ENCODE measurements at places on chromosomes 1 and 21.

- no peak for DNase-seq
Observed at GRCh38 chr1:195481293-195481692, 1126.9 kb downstream of the KCNT2 start.

DNA sequence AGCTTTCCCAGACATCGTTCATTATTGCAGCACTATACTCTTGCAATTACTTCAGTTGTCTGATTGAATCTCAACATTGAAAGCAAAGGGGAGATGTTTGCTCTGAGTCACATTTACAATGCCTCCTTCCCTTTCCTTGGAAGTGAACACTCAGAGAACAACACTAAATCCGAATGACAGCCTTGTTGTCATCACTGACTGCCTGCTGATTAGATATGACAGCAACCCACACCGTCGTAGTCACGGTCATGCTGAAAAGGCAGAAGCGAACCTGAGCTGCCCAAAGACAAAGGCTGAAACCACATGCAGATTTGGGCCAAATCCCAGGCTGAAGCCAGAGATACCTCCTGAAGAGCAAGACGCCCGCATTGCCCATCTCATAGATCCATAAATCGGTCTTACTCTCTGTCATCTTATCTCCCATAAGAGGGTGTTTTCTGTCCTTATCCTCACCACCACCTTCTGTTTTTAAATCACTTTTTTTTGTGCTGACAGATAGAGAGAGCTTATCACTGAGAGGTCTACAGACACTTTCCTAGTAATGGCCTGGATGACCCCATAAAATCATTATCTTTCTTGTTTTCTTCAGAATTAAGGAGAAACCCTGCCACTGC lies 47.5 kb downstream of the TMCO4 start:
- no peak for DNase-seq

DNA sequence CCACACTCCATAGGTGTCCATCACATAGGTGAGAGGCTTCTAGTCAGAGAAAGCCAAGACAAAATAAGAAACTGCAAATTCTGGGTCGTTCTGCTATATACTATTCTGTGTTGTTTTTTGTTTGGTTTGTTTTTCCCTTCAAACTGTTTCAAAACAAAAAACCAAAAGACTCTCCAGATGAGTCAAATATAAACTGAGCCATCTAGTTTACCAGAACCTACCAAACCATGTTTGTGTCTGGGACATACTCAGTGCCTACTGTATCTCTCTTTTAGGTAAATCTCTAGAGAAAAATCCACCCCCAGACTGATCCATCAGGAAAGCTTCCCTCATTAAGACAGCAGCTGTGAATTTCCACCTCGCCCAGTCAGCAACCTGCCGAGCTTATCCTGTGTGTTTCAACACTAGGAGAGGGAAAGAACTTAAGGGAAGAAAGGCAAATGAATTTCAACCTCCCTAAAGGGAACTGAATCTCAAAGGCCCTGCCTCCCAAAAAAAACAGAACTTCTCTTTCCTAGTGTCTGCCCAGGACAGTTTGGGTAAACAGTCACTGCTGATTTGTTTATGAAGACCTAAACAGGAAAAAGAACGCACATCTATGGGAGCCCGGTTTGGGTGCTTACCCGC lies 17.2 kb downstream of the PPT1 start:
- DNase-seq = no peak

GRCh38 chr1:207840380-207840779 lies 70.5 kb downstream of the CD34 start:
- DNase-seq = no peak

DNA sequence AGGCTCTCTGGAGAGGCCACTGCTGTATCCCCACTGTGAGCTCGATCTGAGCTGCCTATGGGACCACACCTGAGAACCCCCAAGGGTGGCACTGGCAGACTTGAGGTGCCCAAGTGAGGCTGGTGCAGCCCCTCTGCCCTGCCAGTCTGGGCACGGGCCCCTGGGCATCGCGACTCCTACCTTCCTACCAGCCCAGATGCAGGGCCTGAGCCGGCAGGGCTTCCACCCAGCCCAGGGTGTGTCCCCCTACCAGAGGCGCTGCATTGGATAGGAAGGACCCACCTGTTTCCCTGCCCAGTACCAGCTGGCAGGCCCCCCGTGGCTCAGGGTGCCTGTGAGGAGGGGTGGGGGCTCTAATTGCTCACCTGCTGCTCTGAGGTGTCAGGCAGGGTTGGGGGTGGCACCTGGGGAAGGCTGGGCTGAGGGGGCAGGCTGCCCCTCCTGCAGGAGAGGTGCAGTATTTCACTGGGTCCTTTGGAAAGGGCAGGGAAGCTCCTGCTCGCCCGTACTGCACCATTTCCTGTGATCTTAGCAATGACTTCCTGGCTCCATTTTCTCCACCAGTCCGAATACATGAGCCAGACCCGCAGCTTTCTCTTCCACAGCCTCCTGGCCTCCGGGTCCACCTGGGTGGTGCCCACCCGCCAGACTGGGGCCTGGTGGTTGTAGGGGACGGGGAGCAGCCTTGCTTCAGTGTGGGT lies 11.8 kb downstream of the TP73 start:
- no peak for DNase-seq

DNA sequence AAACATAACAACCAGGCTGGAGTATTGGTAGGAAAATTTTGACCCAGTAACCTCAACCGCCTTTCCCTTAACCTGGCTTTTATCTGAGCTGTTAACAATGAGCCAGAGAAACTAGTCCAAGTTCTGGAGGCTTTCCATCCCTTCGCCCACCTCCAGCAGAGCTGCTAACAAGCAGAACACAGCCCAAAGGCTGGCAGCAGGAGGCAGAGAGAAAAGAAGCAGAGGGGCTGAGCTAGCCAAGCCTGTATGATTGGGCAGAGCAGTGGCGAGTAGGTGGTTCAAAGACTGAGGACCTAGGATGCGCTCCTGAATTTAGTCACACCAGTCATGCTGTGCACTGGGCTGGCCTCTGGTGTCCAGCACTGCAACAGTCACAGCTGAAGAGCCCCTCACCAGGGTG lies 123.0 kb downstream of the TNR start:
- DNase-seq = no peak

DNA sequence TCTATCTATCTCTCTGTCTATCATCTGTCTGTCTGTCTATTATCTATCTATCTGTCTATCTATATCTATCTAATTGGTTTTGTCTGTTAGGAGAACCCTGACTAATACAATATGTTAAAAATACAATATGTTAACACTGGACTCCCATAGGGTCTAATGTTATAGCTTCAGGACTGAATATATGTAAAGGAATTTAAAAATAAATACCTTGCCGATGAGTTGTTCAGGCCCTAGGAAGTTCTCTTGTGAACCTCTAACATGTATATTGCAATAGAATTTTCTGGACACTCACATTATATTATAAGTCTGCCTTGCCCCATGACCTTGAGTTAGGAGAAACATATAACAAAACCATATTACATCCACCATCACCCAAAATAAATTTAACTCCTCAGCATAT lies 900.6 kb downstream of the NCAM2 start:
- no peak for DNase-seq

DNA sequence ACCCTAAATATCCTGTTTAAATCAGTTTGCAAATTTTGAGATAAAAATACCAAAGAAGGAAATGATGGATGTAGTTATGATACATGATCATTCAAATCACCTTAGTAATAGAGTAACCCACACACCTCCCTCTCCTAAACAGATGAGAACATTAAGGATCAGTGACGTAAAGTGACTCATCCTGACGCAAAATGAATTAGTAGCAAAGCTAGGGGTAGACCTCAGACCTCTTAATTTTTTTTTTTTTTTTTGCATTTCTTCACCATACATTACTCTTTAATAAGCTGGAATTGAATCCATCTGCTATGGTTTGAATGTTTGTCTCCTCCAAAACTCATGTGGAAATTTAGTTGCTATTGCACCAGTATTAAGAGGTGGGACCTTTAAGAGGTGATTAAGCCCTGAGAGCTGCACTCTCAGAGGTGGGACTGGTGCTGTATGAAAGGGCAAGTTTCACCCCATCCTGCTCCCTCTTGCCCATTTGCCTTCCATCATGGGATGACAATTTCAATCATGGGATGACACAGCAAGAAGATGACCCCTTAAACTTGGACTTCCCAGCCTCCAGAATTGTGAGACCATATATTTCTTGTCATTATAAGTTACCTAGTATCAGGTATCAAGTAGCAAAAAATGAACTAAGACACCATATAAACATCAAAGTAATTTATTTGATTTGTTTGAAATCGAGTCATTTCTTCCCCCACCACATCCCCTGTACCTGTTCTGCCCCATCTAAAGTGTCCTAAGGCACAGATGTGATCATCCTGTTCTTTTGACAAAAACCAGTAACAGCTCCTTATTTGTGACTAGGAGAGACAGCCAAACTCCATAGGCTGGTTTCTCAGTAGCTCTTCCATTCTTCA lies 114.6 kb upstream of the DUSP10 start:
- no peak for DNase-seq

DNA sequence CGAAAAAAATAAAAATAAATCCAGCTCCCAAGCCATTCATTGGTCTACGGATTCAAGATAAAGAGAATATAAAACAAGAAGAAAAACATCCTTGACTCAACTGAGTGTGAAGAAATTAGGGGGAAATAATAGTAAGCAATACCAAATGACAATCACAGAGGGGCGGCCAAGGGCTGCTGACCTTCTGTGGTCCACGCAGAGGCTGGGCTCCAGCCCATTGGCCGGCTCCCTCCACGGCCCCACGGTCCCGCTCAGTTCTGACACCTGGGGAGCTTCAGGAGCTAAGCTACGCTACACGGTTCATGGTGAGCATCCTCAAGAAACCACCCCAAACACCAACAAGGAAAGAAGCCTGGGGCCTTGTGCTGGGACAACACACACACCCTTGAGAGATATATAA lies 400 bp upstream of the KRTAP10-12 start:
- no peak for DNase-seq

DNA sequence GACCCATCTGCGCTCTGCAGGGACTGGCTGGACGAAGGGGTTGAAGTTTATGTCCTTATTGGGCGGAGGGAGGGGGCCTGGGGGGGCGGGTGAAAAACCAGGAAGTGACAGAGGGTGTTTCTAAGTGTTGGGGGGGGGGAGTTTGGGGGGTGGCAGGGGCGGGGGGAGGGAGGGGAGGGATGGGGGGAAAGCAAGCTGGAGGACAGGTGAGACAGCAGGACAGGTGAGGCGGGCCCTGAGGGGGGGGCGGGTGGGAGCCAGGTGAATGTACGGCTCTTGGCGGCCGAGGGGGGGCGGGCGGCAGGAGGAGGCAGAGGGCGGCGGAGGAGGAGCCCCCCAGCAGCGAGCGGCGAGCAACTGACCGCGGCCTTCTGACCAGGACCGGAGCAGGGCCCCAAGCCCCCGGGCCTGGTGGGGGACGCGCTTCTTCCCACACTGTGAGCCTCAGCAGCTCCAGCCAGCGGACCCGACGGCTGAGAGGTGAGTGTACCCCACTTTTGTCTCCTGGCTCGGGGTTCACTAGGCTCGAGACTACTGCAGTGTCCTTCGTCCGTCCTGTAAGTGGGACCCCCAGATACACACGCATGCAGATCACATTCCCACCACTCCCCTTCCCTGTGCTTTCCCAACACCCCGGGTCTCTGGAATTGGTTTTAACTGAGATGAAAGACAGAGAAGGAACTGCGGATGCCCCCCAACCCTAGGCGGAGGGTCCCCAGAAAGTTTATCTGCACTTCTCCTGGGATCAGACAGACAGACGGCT lies at the start of gene ZBTB7B:
Gene ZBTB7B (plus strand): TSS at position 339 of the 763 bp plus-strand sequence. CDS start 11,859 bp downstream, outside the sequence.
- no peak for DNase-seq

DNA sequence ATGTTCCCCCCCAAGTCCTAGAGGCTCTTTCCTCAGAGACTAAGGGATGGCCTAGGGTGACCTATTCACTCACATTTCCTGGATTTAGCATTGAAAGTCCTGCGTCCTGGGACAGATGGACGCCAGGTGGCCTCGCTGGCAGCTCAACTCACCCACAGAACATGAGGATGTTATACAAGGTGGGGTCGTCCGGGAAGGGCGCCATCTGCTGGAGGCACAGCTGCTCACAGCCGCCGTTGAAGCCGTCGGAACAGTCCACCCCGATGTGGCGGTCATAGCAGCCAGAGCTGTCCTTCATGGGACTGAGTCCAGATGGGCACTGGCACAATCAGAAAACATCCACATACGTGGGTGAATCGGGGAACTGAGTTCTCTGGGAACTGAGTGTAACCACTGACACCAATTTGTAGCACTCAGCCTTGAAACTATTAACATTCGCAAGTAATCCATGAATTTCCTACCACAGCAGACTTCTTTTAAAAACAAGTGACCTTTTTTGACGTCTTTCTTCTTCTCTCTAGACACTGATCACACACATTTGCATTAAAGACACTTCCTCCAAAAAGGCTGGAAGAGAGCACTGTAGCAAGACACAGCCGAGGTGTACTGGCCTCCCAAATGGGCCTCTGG lies 215.4 kb downstream of the ASTN1 start:
- DNase-seq = no peak

All from activated naive CD4-positive, alpha-beta T cell (primary cell).